ENCODE measurements at places on chromosomes 3 and 15. TPM values are rescaled to one million over a fixed set of nuclear protein-coding genes. Genes with fewer than 3 reads are reported as not detected.

The PLSCR5 gene
- total RNA-seq: not detected

The GOLGA8K gene
- total RNA-seq: not detected

The CFAP20DC gene
- 0.38 TPM for total RNA-seq

GRCh38 chr3:5464649-5465048, 277.1 kb downstream of the EDEM1 start:
- DNase-seq: no peak

- no peak for DNase-seq
Measured at GRCh38 chr3:173399044-173399443, 1.5 kb downstream of the NLGN1 start.

DNA sequence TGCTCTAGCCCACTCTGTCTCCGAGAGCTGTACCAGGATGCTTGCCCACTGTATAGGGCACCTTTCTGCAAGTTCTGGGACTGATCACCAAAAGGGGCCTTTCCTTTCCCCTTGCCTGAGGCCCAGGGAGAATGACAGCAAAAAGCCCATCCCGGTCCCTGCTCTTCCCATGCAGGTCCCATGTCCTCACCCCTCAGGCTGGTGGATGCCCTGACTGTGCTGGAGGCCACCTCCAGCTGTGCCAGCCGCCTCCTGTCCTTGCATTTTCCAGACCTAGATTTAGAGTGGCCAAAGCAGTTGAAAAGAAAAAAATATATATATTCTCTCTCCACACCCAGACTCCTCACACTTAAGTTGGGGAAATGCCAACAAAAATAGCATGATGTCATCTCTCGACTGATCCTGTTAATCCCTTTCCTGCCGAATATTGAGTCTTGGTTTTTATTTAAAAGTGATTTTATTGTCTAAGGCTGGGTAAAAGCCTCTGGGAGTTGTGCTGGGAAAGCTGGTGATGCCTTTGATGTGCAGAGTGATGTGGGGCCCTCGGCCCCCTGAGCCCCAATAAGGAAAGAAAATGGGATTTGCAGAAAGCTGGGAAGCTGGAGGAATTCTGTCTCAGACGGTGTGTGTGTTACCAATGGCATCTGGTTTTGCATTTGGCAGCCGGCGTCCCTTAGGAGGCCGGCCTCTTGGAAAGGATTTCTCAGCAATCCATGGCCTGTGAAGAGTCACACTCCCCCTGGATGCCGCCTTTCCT, 29.3 kb upstream of the TPM1 start:
- no peak for DNase-seq

- no peak for DNase-seq
Measured at GRCh38 chr3:29319798-29320197, 38.9 kb downstream of the RBMS3 start.

- DNase-seq: peak; percentile 16
Measured at GRCh38 chr3:68256635-68257223, 602.3 kb upstream of the SUCLG2 start.

The NMNAT3 gene
- total RNA-seq: 0.46 TPM

GRCh38 chr15:86615411-86615810, 535.7 kb downstream of the AGBL1 start:
- DNase-seq: no peak

DNA sequence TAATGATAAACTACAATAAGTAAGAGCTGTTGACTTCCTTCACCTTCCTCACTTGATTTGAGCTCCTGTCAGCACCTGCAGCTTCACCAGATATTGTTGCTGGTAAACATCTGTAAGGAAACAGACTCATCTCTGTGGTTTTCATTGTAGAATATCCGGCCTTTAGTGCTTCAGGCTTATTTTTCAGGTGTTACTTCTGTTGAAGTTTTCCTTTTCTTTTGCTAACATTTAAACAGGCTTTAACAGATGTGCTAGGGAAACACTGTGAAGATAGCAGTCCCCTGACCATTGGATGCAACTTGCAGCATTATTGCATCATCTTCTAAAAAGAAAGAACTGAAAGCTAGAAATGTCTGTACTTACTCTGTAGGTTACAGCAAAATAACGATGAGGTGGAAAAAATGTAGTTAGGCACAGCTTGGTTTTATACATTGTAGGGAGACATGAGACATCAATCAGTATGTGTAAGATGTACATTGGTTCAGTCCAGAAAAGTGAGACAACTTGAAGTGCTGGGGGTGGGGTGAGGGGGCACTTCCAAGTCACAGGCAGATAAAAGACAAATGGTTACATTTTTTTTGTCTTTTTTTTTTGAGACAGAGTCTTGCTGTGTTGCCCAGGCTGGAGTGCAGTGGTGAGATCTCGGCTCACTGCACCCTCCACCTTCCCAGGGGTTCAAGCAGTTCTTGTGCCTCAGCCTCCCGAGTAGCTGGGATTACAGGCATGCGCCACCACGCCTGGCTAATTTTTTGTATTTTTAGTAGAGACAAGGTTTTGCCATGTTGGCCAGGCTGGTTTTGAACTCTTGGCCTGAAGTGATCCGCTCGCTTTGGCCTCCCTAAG, 10.2 kb downstream of the EDEM1 start:
- no peak for DNase-seq

DNA sequence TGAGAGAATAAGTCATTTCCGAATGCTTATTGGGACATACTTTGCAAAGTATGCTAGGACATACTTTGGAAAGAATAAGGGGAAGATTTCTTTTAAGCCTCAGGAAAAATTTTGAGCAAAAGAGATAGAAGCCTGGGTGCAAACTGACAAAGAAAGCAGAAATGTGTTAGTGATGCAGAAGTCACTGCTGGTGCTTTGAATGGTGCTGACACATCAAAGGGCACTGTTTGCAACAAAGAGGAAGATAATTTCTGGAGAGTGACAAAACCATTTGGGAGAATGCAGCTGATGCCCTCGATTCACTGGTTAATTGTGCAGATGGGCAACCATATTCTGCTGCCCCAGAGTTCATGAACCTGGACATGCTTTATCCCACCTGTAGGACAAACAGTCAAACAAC, 11.0 kb upstream of the RAP2B start:
- DNase-seq: no peak

- DNase-seq: no peak
Measured at GRCh38 chr3:15610082-15610759, 8.7 kb downstream of the BTD start.

- no peak for DNase-seq
Measured at GRCh38 chr3:13563911-13564310, 15.0 kb downstream of the FBLN2 start.

GRCh38 chr3:173395412-173396181, 1.9 kb upstream of the NLGN1 start:
- DNase-seq: no peak

The ZDHHC3 gene
- total RNA-seq: 136 TPM

- peak; percentile 68 for DNase-seq
Measured at GRCh38 chr3:17645074-17645698, 97.2 kb downstream of the TBC1D5 start.

DNA sequence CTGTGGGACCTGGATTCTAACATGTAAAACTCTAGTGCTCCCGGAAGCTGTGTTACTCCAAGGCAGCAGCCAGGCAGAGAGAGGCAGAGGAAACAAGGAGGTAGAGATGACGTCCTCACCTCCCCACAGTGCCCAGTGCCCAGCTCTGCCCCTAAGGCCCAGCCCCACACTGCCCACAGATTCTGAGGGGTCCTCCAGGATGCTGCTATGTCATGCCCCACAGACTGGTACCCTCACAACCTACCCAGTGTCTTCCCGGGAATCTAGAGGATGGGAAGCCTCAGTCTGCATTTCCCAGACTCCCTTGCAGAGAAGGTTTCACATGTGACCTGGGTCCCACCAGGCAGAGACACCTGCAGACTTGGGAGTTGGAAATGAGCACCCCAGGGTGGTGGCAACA, 75.9 kb upstream of the PCSK6 start:
- no peak for DNase-seq

The SYNPR gene
- not detected for total RNA-seq

GRCh38 chr15:67033571-67034044, 31.8 kb upstream of the SMAD3 start:
- no peak for DNase-seq

The IL12A gene
- total RNA-seq: 0.34 TPM

DNA sequence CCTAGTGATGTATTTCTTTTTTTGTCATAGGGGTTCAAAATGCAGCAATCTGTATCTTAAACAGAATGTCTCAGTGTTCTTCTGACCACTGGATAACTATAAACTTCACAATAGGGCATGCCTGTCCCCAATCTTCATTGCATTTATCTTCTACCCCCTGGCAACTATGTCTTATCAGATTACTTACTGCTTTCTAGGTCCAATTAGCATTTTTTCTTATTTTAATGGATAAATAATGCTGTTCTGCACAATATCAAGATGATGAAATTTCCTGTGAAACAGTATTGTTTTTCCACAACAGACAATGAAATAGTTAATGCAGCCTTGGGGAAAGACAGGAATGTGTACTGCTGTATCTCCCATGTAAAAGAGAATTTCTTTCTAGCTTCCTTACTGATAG, 432.1 kb downstream of the NSUN3 start:
- DNase-seq: no peak

- no peak for DNase-seq
Measured at GRCh38 chr3:79018671-79019136, 749.1 kb downstream of the ROBO1 start.

Data from HT-29 (cell line).